ENCODE measurements at places on chromosomes 6 and 20. TPM values are rescaled to one million over a fixed set of nuclear protein-coding genes. Genes with fewer than 3 reads are reported as not detected.

DNA sequence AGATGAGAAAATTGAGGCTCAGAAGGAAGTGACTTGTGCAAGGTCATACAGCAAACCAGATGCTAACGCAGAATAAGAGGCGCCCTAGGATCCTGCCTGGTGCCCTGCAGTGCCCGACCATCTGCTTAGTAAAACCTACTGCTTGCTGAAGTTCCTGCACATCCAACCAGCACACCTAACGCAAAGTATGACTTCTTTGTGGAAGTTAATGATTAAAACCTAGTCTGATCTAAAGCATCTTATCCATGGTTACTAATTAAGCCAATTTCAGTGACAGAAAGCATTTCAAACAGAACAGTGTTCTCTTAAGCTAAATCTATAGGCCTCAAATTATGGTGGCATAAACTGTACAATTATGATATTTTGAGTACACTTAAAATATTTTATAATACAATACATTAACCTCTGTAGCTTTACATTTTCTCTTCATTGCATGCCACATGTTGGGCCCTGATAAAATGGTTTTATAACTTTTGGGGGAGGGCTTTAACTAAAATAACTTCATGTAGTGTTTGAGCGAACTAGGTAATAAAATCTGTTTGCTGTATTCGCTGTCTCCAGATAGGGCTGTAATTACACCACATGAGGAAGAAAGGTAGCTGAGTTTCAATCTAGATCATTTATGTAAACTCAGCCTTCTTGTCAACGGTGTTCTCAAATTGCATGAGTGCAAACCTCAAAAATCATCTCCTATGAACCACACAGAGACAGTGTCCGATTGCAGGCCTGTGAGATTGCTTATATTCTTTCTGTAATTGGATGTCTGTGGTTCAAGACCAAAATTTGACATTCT is 37.5 kb upstream of the BEND3 start:
- DNase-seq, result no peak

Gene FAM209A
- total RNA-seq, result not detected

Gene RBBP9
- 10.1 TPM for total RNA-seq

DNA sequence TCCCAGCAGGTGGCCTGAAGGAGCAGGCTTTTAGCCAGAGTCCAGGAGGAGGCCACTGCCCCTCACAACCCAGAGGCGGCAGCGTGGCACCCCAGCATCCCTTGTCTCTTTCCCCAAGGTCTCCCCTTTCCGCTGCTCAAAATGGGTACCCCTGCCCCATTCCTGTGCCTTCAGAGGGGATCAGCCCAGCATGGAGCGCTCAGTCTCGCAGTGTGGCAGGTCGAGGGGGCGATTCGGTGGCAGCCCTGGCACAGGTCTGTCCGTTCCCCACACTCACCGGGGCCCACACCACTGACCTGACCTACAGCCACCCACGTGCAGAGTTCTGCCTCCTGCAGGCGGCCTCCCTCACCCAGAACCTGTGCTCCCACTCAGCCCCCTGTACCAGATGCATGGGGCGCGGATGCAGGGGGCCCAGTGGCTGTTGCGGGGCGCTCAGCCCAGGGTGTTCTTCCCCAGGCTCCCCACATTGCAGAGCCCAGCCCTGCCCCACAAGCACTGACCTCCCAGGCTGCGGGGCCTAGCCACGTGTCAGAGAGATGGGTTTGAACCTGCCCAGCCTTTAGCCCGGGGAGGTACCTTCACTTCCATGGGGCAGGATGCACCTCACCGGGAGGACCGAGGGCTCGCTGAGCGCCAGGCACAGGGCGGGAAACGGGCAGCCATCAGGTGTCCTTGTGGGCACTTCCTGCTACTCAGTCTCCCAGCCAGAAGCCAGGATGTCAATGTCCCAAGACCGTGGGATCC is 41.8 kb downstream of the DSTN start:
- DNase-seq, result no peak

DNA sequence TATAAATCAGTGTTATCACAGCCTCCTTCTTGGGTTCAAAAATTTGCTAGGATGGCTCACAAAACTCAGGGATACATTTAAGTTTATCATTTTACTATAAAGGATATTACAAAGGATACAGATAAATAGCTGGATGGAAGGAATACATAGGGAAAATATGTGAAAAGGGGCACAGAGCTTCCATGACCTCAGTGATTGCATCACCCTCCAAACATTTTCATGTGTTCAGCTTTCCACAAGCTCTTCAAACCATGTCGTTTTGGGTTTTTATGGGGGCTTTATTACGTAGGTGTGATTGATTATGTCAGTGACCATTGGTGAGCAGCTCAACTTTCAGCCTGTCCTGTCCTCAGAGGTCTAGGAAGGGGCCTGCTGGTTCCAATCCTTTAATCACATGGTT is 68.0 kb downstream of the CYB5R4 start:
- DNase-seq, result no peak

DNA sequence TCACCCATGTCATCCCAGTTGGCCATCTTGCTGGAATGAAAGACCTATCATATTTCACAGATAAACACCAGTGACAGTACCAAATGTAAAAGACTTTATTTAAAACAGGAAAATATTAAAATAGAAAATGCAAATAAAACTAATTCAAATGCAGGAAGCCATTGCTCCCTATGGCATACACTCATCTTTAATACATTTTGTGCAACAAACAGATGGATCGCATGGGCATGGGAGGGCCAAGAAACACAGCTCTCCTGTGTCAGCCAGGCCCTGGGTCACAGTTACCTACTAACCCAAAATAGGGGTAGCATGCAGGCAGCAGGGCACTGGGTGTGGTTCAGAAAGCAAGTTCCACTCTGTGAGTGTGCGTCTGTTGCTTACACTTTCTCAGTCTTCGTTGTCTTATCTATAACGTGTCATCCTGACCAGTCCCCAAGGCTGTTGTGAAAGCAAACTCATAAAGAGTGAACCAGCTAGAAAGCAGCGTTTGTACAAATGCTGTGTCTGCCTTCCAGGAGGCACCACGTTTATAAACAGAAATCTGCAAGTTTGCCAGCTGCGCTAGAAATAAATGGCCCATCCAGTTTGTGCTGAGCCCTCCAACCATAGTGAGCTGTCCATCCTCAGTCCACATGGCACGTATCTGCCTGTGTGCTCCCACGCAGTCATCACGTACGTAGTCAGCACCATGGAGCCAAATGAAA is 180.5 kb downstream of the SYNDIG1 start:
- no peak for DNase-seq

- DNase-seq, result no peak
These were observed 59.9 kb downstream of the REV3L start for GRCh38 chr6:111423055-111423633.

Gene GPX5
- total RNA-seq, result not detected

Gene PARD6B
- total RNA-seq, result 3.7 TPM

Gene SIRPB2
- total RNA-seq, result 15.5 TPM

Gene BCAS1
- 34.8 TPM for total RNA-seq

Gene PLA2G7
- not detected for total RNA-seq

Gene RCAN2
- total RNA-seq, result 14.3 TPM

DNA sequence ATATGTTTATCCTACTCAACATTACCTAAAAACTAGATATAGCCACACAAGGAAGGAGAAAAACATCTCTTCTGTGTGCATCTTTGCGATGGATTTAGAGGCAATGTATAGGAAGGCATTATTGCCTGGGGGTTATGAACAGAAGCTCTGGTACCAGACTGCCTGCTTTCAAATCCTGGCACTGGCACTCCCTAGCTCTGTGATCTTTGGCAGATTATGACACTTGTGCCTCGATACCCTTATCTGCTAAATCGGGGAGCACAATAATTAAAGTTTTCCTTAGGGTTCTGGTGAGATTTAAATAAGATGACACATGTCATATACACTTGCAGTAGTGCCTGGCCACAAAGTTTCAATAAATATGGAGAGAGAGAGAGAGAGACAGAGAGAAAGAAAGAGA is 53.3 kb downstream of the SYNE1 start:
- DNase-seq, result no peak

GRCh38 chr6:142848156-142848555 is 96.8 kb downstream of the HIVEP2 start:
- no peak for DNase-seq

Gene ZNF76
- total RNA-seq, result 45.2 TPM

- DNase-seq, result no peak
These were observed 135.9 kb downstream of the FUT9 start for GRCh38 chr6:96151707-96152106.

- no peak for DNase-seq
These were observed 280 bp downstream of the SPATA2 start for GRCh38 chr20:49915118-49915379.

Gene BPIFB2
- not detected for total RNA-seq

- no peak for DNase-seq
These were observed 12.0 kb downstream of the TTI1 start for GRCh38 chr20:38021087-38021772.

Gene PGC
- not detected for total RNA-seq

- DNase-seq, result peak; percentile 26
These were observed 133.2 kb downstream of the SNX5 start for GRCh38 chr20:17835240-17835933.

DNA sequence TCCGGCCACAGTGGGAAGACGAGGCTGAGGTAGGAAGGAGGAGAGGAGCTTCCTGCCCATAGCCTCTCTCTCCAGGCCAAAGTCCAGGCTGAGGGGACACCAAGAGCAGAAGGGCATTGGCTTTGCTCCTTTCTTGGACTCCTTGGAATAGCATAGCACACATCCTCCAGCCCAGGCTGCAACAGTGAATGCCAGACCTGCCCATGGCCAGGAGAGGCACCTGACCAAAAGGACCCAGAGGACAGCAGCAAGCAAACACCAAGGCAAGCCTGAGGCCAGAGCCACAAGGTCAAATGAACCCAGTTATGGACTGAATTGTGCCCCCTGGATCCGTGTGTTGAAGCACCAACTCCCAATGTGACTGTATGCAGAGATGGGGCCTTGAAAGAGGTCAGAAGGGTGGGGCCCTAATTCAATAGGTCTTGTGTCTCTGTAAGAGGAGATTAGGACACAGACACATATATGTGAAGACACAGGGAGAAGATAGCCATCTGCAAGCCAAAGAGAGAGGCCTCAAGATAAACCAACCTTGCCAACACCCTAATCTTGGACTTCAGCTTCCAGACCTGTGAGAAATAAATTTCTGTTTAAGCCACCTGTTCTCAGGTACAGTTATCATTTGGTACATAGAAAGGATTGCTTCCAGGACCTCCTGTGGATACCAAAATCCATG is 126.5 kb upstream of the NXT1 start:
- no peak for DNase-seq

Gene SAMD3
- 0.44 TPM for total RNA-seq

DNA sequence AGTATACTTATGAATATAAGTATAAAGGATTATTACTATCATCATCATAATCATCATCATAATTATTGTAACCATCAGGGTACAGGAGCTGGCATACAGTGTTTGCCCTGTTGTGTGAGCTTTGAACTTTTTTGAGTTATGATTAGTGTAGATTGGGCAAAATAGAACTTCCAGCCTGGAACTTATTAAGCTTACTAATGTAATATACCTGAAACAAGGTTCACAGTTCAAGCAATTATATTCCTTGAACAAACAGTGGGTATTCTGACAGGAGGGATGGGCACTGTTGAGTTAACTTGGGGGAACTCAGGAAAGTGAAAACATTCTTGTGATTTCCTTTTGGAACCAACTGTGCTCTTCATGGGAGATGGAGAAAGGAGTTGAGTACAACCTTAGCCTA is 680.0 kb downstream of the DOK5 start:
- no peak for DNase-seq

- no peak for DNase-seq
These were observed 69.8 kb upstream of the SNX9 start for GRCh38 chr6:157753291-157753690.

Gene RHAG
- 0.59 TPM for total RNA-seq

Gene PKIB
- total RNA-seq, result 5.7 TPM

DNA sequence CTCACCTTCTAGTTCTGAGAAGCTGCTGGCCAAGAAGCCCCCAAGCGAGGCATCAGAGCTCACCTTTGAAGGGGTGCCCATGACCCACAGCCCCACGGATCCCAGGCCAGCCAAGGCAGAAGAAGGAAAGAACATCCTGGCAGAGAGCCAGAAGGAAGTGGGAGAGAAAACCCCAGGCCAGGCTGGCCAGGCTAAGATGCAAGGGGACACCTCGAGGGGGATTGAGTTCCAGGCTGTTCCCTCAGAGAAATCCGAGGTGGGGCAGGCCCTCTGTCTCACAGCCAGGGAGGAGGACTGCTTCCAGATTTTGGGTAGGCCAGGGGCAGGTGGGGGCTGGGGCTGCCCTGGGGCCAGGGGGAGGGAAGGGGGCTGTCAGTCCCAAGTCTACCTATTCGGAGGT is 2.3 kb downstream of the MYLK2 start:
- DNase-seq, result no peak

GRCh38 chr20:1946762-1947534 is 46.9 kb downstream of the PDYN start:
- DNase-seq, result peak; percentile 26

Gene CD93
- total RNA-seq, result 74.4 TPM

Gene GHRH
- total RNA-seq, result not detected

DNA sequence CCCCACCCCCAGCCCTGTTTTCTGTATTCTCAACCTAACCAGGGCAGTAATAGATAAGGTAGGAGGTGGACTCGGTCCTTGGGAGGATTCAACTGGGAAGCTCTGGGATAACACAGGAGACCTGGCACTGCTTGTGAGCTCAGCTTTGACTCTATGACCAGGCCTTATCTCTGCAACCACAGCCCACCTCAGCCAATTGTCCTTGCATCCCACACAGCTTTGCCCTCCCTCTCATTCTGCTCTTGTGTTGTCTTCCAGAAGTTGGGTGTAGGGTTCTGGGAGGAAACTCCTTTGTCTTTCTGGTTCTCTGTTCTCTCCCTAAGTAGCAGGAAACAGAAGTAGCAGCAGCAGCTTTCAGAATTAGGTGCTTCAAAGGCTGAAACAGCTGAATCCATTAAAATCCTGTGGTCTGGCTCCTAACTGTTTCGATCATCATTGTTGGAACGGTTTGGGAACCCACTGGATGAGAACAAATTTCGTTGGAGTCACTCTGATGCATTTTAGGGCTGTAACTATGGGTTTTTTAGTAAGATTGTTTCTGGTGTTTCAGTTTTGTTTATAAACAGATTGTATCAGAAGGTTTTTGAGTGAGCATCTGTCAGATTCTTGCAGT is 32.4 kb upstream of the SNX9 start:
- no peak for DNase-seq

GRCh38 chr20:38132910-38133501 is 32.1 kb downstream of the TGM2 start:
- no peak for DNase-seq

Gene SKIC2
- total RNA-seq, result 47.1 TPM

DNA sequence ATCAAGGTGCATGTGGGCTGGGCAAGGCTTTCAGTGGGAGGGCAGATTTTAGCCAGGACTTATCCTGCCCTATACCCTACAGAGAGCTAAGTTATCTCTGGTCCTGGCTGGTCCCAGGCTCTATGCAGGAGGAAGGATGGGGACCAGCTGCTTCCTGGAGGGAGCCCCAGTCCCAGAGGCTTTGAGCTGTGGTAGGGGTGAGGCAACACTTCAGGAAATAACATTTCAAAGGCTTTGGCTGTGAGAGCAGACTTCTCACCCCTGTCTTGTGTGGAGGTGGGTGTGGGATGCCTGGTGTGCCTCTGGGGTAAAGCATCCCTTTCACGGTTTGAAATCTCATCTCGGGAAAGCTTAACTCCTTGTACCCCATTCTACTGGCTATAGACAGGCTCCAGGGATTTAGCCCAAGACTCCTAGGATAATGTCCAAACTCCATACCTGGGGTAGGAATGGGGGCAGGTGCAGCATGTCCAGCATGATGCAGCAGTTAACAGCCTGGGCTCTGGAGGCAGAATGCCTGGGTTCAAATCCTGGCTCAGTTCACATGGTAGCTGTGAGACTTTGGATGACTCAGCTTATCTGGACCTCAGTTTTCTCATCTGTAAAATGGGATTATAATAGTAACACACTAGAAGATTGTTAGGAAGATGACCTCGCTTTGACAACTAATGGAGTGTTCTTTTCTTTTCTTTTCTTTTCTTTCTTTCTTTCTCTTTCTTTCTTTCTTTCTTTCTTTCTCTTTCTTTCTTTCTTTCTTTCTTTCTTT is 27.5 kb upstream of the SIRPA start:
- DNase-seq, result no peak
